Panc1 (cell line): ENCODE measurements at places on chromosomes 1 and 21.

DNA sequence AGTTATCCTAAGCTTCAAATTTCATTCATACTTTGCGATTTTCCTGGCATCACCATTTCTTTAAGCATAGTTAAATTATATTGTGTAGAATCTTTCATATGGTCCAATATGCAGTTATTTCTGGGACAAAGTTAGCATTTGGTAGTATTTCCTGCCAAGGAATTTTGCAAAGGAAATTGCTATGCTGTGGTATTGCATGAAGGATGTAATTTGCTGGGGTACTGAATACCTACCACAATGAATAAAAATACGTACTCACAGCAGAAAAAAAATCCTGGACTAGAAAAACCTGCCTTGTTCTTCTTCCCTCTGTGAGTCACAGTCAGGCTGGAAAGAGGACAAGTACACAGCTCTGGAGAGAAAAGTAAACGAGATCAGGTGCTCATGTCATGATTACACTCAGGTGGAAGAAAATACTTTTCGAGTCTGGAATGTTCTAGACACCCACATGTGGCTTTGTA lies 241.2 kb downstream of the PTBP2 start:
- DNase-seq: no peak

- DNase-seq: peak; percentile 78
These were observed 471.4 kb downstream of the PTBP2 start for GRCh38 chr1:97192872-97193572.

- DNase-seq: no peak
These were observed 12.4 kb upstream of the MT1HL1 start for GRCh38 chr1:237016626-237017025.

DNA sequence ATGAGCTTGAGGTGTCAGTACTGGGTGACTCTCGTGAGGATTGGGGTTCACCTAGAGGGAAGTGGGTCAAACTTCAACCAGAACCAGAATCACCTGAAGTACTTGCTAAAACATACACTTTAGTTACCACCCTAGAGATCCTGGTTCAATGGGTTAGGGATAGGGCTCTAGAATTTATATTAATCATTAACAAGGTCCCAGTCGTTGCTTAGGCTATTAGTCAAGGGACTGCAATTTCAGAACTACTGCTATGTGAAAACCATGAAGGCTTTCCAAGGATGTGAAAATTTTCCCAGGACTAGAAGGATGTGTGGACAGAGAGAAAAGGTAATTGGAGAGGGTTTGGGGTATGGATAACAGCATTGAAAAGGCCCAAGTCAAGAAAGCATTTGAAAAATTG lies 162.6 kb downstream of the GRIK1 start:
- DNase-seq: no peak

DNA sequence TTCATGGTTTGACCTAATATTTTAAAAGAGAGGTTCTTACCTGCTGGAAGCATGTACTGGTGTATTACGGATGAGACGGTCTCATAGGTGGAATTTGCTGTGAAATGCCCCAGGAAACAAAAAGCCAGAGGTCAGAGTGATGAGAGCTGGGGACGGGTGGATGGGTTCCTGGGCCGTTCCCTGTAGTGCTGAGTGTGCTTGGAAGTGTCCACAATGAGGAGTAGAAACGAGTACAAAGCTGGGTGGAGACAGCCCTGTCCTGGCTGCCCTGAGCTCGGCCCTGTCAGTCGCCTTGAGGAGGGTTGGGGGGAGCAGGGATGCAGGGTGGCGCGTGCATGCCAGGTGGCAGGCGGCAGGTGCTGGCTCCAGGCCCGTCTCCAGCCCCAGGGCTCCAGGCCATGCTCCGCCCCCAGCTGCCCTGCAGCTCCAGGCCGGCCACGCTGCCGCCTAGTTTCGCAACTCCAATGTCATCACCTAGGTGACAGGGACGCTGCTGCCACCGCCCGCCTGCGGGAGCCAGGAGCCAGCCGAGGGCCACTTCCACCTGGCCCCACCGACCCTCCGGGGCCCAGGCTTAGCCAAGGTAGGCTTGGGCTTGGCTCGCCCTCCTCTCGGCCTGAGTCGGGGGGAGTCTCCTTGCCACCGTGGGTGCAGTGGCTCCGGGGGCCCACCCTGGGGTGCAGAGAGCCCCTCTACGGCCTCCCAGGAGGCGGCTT lies 16.4 kb downstream of the TP73 start:
- no peak for DNase-seq

- no peak for DNase-seq
These were observed 16.5 kb upstream of the LHX4 start for GRCh38 chr1:180213401-180214170.

DNA sequence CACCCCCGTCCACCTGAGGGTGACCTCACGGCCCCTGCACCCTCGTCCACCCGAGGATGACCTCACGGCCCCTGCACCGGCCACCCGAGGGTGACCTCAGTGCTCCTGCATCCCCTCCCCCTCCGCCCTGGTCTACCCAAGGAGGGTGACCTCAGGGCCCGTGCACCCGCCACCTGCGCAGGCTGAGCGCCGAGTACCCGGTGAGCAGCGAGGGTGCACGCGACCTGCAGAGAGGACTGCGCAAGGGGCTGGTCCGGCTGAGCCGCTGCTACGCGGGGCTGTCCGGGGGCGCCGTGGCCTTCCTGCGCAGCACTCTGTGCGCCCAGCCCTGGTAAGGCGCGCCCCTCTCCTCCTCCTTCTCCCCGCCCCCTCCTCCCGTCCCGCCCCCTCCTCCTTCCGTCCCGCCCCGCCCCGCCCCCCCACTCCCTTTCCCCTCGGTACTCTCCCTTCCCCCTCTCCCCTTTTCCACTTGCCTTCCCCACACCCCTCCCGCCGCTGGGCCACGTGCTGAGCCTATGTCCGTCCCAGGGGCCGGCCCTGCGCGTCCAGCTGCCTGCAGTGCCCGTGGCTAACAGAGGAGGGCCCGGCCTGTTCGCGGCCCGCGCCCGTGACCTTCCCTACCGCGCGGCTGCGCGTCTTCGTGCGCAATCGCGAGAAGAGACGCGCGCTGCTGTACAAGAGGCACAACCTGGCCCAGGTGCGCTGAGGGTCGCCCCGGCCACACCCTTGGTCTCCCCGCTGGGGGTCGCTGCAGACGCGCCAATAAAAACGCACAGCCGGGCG lies 28.4 kb downstream of the TRIM11 start:
- no peak for DNase-seq

- DNase-seq: peak; percentile 32
These were observed 858.7 kb downstream of the USP25 start for GRCh38 chr21:16588433-16588860.

- DNase-seq: no peak
These were observed 34.9 kb upstream of the PTGFRN start for GRCh38 chr1:116874733-116875249.

DNA sequence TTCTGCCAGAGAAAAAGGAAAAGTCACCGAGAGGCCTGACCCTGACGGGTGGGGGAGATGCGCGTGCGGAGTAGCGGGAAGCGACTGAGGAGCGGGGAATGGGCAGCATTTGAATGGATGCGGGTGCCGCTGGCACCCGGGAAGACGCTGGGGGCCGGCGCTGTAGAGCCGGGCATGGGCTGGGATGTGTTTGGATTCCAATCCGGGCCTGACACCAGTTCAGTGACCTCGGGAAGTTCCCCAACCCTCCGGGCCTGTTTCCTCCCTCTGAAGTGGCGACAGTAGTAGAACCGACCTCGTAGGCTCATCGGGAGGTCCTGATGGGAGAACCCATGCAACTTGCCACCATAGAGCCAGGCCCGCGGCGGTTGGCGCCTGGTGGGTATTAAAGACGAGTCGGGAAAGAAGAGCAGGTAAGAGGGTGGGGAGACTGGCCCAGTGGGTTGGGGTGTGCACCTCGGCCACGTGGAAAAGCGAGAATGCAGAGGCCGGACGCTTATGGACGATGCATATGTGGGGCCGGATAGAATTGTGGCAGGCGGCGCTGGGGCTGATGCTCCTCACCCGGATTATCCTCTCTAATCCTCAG lies 642 bp upstream of the SLC16A1 start:
- no peak for DNase-seq

- DNase-seq: no peak
These were observed 1007.4 kb downstream of the TTLL7 start for GRCh38 chr1:82991569-82991968.

DNA sequence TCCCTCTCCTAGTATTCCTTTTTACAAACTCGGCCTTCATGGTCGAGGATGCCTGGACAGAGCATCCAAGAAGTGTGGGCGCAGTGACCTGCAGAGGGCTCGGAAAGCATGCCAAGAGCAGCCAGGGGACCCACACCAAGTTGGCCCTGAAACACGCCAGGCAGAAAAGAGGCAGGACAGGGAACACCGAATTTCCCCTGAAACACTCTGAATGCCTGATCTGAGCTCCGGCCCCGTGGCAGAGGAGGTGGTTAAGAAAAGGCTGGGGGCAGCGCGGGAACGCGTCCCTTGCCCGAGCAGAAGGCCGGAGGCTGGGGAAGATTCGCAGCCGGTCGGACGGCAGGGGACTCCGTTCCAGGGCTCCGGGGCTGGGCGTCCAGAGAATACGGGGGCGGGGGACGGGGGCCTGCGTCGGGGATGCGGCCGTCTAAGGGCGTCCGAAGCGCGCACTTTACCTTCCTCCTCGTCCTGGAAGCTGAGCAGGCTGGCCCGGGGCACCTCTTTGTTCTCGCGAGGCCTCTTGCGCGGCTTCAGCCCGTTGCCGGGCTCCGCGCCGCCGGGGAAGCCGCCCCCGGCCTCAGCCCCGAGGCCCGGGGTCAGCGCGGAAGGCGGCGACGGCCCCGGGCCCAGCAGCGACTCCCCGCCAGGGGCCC lies 558 bp downstream of the PAXBP1 start:
- DNase-seq: no peak

DNA sequence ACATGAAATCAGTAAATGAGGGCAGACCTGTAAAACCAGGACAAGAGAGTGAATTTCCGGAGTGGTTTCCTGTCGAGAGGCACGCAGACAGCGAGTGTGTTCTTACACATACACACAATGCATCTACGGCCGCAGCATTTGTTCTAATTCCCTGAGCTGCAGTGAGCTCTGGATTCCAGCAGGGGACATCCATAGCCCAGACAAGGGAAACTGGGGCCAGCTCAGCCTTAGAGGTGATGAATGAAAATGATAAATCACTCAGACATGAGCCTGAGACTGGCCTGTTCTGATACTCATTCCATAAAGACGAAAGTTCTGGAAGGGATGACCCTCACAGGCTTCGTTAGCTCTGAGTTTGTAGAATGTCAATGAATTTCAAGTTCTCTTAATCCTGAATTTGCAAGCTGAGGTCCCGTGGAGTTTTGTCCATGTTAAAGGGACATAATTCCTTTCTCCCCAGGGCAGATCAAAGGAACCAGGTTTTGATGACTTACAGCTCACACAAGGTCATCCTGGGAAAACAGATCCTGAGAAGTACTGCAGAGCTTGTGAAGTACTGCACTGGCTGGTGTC lies 207.9 kb upstream of the C1orf87 start:
- peak; percentile 43 for DNase-seq

DNA sequence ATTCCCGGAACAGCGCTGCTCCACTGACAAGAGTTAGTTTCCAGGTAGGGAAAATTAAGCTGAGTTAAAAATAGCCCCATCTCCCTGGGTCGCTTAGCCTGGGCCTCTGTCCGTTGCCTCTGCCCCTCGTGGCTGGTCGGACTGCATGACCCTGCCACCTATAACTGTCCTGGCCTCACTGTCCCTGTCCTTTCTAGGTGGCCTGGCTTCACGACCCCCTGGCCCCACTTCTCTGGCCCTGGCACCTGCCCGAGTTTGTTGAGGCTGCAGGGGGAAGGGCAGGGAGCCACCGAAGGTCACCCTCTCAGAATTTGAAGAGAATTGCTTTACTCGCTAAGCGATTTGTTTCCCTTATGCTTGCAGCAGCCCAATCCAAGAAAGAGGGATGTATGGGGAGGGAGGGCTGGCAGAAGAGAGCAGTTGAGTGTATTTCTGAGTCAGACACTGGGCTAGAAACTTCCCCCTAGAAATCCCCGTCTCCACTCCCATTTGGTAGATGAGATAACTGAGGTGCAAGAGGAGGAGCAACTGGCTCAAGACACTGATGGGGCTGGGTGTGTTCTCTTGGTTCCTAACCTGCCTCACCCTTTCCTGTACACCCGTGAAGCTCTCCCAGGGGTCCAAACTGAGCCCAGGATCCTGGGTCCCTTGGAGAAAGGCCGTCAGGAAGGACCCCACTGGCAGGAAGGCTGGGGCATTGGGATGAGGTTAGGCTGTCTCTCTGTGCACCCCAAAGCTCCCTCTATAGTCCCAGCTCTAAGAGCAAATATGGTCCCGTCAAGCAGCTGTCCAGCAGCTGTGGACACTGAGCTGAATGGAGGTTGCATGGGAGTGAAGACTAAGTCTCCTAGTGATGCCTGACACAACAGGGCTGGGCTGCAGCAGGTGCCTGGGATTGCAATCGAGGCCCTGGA lies 2.9 kb upstream of the EDN2 start:
- no peak for DNase-seq

GRCh38 chr21:36849461-36850105 lies 116.9 kb downstream of the HLCS start:
- no peak for DNase-seq

- no peak for DNase-seq
These were observed 4.5 kb upstream of the TRIM17 start for GRCh38 chr1:228420968-228421826.

- DNase-seq: no peak
These were observed 899.2 kb downstream of the NCAM2 start for GRCh38 chr21:21897275-21897883.

GRCh38 chr1:68011657-68012375 lies 38.6 kb downstream of the DIRAS3 start:
- no peak for DNase-seq

- DNase-seq: no peak
These were observed 20.3 kb downstream of the STK40 start for GRCh38 chr1:36365381-36365780.

GRCh38 chr1:118442214-118442613 lies 257.2 kb upstream of the SPAG17 start:
- no peak for DNase-seq

GRCh38 chr1:44932151-44932550 lies 54.2 kb downstream of the EIF2B3 start:
- no peak for DNase-seq

DNA sequence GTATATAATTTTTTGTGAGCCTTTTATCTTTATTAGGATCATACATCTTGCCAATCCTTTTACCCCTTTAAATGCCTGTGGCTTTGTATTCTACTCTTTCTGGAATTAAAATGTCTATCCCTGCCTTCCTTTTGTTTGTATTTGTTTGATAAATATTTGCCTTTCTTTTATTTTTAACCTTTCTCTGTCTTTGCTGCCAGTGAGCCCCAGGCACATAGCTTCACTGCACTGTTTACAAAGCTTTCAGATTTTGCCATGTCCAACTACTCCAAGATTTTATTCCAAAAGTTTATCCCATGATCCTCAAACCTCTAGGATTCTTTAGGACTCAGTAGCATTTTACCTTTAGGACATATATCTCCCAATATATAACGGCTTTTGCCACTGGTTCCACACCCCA lies 281.2 kb downstream of the PAPPA2 start:
- no peak for DNase-seq

- DNase-seq: no peak
These were observed 30.0 kb upstream of the OPRD1 start for GRCh38 chr1:28782011-28782410.

GRCh38 chr1:61980561-61980960 lies 214.1 kb upstream of the L1TD1 start:
- DNase-seq: no peak

DNA sequence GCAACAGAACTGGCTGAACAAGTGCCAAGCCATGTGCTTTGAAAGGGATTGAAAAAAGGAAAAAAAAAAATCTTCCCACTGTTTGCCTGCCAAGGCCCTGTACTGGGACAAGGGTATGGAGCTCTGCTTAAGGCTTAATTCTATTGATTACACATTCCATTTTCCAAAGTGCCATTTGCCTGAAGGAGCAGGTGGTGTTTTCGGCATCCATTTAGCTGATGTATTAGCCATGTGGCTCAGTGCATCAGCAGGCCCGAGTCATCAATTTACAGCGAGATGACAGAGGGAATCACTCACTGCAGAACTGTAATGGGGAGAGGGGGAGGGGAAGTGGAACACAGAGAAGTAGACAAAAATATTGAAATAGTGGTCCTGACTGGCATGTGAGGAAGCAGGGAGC lies 144.2 kb upstream of the BEND5 start:
- DNase-seq: no peak
